ENCODE measurements at places on chromosomes 7 and 10. TPM values are rescaled to one million over a fixed set of nuclear protein-coding genes. Genes with fewer than 3 reads are reported as not detected.

Gene SPDYE1
- total RNA-seq = not detected

Gene PLAC9
- total RNA-seq = not detected

Gene SEMA3A
- total RNA-seq = 0.25 TPM

Gene WNT8B
- 0.14 TPM for total RNA-seq

Gene AGR2
- not detected for total RNA-seq

Gene DLX6
- not detected for total RNA-seq

Gene GPR141
- total RNA-seq = not detected

Gene C10orf62
- total RNA-seq = not detected

Gene MRPS33
- 70.0 TPM for total RNA-seq

Gene SEC23IP
- 87.4 TPM for total RNA-seq

Gene UCMA
- total RNA-seq = not detected

Gene GIMAP2
- 30.5 TPM for total RNA-seq

Gene CCNJ
- 8.3 TPM for total RNA-seq

Gene PTPN20
- total RNA-seq = 2.5 TPM

Gene LDB1
- total RNA-seq = 71.8 TPM

- DNase-seq = no peak
- H3K36me3 ChIP-seq = no peaks in the 10 kb centered on the region
- H3K4me1 ChIP-seq = no peaks in the 10 kb centered on the region
- H3K27ac ChIP-seq = no peak overlapping the region
- no peak overlapping the region for H3K4me3 ChIP-seq
Observed at GRCh38 chr10:121352231-121352855, 245.9 kb downstream of the FGFR2 start.

- DNase-seq = no peak
- H3K4me3 ChIP-seq = no peak overlapping the region
- peaks cover 5% of the 10 kb centered on the region for H3K27me3 ChIP-seq
Observed at GRCh38 chr10:78889536-78890063, 179.2 kb upstream of the ZMIZ1 start.

- H3K36me3 ChIP-seq = no peaks in the 10 kb centered on the region
- H3K27me3 ChIP-seq = peaks cover 2% of the 10 kb centered on the region
Observed at GRCh38 chr10:29841724-29842649, 207.2 kb upstream of the SVIL start.

GRCh38 chr10:29669149-29669548 lies 34.4 kb upstream of the SVIL start:
- no peak overlapping the region for H3K4me3 ChIP-seq
- no peaks in the 10 kb centered on the region for H3K27me3 ChIP-seq
- no peak for DNase-seq
- H3K36me3 ChIP-seq = peaks cover 7% of the 10 kb centered on the region
- H3K4me1 ChIP-seq = no peaks in the 10 kb centered on the region

- DNase-seq = no peak
- peaks cover 37% of the 10 kb centered on the region for H3K4me1 ChIP-seq
- peaks cover 14% of the 10 kb centered on the region for H3K36me3 ChIP-seq
- H3K27ac ChIP-seq = no peak overlapping the region
- peaks cover 39% of the 10 kb centered on the region for H3K27me3 ChIP-seq
- H3K4me3 ChIP-seq = no peak overlapping the region
Observed at GRCh38 chr10:92242380-92242779, 48.5 kb downstream of the CPEB3 start.

DNA sequence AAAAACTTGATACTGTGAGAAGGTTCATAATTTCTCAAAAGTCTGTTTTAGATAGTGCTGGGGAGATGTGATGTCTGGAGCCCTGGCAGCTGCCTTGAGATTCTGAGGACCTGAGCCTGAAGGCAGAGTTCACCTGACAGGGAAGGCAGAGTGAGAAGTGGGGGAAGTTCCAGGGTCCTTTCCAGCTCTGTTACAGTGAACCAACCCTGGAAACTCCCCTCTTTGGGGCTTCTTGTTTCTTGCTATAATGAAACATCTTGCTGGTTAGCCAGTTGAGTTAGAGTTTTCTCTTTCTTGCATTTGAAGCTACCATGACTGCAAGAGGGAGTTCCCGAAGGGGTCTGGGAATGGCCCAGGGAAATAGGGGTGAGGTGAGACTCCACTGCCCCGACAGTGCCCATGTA lies 158.9 kb upstream of the TNRC18 start:
- no peaks in the 10 kb centered on the region for H3K36me3 ChIP-seq
- H3K4me3 ChIP-seq = no peak overlapping the region
- no peak for DNase-seq
- peaks cover 32% of the 10 kb centered on the region for H3K27me3 ChIP-seq

- H3K4me1 ChIP-seq = no peaks in the 10 kb centered on the region
- H3K27me3 ChIP-seq = no peaks in the 10 kb centered on the region
- no peaks in the 10 kb centered on the region for H3K36me3 ChIP-seq
- H3K27ac ChIP-seq = no peak overlapping the region
Observed at GRCh38 chr7:47066976-47067614, 514.8 kb downstream of the TNS3 start.

- H3K27ac ChIP-seq = no peak overlapping the region
- peaks cover 6% of the 10 kb centered on the region for H3K4me1 ChIP-seq
- DNase-seq = no peak
- peaks cover 6% of the 10 kb centered on the region for H3K27me3 ChIP-seq
- H3K4me3 ChIP-seq = no peak overlapping the region
Observed at GRCh38 chr10:78255796-78256638, 222.4 kb downstream of the RPS24 start.

- no peak for DNase-seq
- H3K36me3 ChIP-seq = no peaks in the 10 kb centered on the region
- H3K27me3 ChIP-seq = no peaks in the 10 kb centered on the region
- H3K4me1 ChIP-seq = no peaks in the 10 kb centered on the region
Observed at GRCh38 chr10:77359950-77360520, 277.6 kb downstream of the KCNMA1 start.

DNA sequence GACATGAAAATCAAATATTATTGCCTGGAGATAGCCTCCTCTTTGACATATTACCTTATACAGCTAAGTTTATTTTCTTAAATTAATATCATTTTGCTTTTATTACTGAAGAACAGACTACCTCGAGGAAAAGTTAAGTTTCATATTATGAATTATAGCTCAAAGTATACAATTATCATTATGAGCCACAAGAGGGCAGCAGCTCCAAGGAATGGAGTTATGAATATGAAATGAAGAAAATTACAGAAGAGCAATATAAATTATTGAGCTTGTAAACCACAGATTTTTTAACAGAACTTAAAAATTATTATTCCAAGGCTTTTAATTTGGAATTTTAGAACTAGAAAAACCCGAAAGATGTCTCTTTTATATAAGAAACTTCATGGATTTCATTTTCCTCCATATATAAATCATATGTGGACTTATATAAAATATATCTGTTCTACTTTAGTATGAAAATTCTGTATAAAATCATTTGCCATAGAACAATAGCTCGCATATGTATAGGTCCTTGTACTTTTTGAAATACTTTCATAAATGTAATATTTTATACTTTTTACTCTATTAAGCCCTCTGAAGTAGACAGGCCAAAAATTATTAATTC lies 40.1 kb downstream of the IQUB start:
- H3K36me3 ChIP-seq = no peaks in the 10 kb centered on the region
- H3K27me3 ChIP-seq = peaks cover 1% of the 10 kb centered on the region
- no peak overlapping the region for H3K27ac ChIP-seq
- no peaks in the 10 kb centered on the region for H3K4me1 ChIP-seq

- DNase-seq = no peak
- H3K4me1 ChIP-seq = peaks cover 12% of the 10 kb centered on the region
- H3K27me3 ChIP-seq = no peaks in the 10 kb centered on the region
- H3K4me3 ChIP-seq = no peak overlapping the region
Observed at GRCh38 chr7:1564603-1565022, 5.2 kb downstream of the PSMG3 start.

DNA sequence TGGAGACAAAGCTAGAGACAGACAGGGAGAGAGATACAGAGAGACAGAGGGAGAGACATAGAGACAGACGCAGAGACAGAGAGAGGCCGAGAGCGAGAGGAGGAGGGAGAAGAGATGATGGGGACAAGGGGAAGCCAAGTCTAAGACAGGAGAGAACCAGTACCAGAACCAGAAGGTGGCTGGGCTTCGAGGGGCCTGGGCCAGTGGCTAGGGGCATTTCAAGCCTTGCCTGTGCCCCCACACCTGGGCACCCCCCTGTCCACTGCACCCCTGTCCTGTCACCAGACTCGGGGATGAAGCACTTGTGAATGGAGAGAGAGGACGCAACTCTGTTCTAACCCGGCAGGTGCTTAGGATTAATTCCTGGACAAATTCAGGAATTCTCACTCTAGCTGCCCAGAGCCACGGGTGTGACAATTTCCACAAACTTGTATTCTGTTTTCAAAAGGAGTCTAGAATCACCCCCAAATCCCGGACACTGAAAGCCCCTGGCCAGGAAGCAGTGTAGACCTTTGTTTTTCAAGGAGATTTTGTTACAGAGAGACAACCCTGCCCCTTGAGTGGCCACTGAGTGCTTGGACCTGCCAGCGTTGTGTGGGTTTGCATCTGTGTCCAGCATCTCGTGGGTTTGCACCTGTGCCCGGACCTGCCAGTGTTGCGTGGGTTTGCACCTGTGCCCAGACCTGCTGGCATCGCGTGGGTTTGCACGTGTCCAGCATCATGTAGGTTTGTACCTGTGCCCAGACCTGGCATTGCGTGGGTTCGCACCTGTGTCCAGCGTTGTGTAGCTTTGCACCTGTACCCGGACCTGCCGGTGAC lies 157.3 kb downstream of the WDR37 start:
- H3K36me3 ChIP-seq = no peaks in the 10 kb centered on the region
- no peaks in the 10 kb centered on the region for H3K4me1 ChIP-seq
- DNase-seq = no peak

DNA sequence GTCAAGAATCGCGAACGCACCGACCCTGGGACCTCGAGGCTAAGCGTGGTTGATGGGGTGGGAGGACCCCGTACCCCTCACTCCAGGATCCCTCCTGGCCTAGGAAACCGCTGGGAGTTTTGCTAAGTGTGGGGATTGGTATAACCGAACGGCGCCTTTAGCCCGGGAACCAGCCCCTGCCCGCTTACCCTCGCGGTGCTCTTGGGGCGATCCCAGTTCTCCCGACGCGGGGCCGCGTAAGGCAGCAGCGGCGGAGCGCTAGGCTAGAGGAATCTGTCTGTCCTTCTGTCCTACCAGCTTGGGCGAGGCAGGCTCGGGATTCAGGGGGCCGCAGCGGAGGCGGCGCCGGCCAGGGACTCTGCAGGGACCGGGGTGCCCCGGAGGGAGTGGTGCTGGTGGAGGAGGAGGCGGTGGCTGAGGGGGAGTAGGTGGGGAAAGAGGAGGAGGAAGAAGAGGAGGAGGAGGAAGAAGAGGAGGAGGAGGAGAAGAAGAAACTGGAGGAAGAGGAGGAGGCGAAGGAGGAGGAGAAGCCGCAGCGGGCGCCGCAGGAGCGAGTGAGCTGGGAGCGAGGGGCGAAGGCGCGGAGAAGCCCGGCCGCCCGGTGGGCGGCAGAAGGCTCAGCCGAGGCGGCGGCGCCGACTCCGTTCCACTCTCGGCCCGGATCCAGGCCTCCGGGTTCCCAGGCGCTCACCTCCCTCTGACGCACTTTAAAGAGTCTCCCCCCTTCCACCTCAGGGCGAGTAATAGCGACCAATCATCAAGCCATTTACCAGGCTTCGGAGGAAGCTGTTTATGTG lies 439 bp upstream of the EMX2 start:
- no peaks in the 10 kb centered on the region for H3K36me3 ChIP-seq
- no peak for DNase-seq
- peaks cover 2% of the 10 kb centered on the region for H3K4me1 ChIP-seq
- H3K27me3 ChIP-seq = peaks cover 74% of the 10 kb centered on the region
- H3K27ac ChIP-seq = no peak overlapping the region

- peaks cover 3% of the 10 kb centered on the region for H3K27me3 ChIP-seq
- H3K4me1 ChIP-seq = peaks cover 21% of the 10 kb centered on the region
- no peak for DNase-seq
- no peak overlapping the region for H3K27ac ChIP-seq
- H3K36me3 ChIP-seq = no peaks in the 10 kb centered on the region
- no peak overlapping the region for H3K4me3 ChIP-seq
Observed at GRCh38 chr7:130273933-130274255, 7.2 kb downstream of the CPA2 start.

DNA sequence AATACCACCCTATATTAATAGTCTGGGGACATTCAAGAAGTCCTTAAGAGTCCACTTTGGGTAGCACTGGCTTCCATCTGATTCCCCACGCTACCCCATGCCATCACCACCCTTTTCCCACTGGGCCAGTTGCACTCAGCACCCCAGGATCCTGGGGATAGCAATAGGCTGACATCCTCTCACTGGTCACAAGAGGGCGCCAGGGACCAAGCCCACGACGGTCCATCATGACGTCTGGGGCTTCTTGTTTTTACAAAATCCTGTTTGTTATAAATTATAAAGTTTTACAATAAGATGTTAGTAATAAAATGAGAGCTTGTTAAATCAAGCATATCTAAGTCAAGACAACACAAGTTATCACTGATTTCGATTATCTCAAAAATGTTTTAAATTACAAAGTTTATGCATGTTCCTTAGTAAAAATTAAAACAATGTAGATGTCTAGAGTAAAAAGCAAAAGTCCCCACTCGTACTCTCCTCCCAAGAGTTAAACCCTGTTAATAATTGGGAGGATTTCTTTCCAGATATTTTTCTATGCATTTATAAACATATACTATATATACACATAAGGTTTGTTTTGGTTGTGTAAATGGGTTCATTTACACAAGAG lies 15.4 kb downstream of the GPNMB start:
- no peaks in the 10 kb centered on the region for H3K4me1 ChIP-seq
- DNase-seq = peak; percentile 46
- no peak overlapping the region for H3K27ac ChIP-seq
- H3K27me3 ChIP-seq = peaks cover 19% of the 10 kb centered on the region
- H3K36me3 ChIP-seq = no peaks in the 10 kb centered on the region

- H3K27me3 ChIP-seq = no peaks in the 10 kb centered on the region
- peaks cover 5% of the 10 kb centered on the region for H3K4me1 ChIP-seq
- no peak for DNase-seq
- no peak overlapping the region for H3K27ac ChIP-seq
Observed at GRCh38 chr10:129497013-129497412, 30.0 kb downstream of the MGMT start.

DNA sequence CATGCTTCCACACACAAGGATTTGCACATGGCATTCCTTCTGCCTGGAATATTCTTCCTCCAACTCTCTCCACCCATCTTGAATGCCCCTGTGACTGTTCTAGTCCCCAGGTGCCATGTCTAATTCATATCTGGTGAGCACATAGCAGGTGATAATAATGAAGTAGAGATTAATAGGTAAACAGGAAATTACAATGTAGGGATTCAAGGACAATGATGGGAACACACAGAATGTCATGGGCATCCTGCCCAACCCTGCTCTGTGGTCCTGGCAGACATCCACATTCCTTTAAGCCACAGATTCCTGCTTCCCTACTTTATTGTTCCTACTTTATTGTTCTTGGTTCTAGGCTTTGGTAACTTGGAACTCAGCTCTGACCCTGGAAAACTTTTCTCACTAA lies 115.8 kb downstream of the THSD7A start:
- no peaks in the 10 kb centered on the region for H3K27me3 ChIP-seq
- H3K4me3 ChIP-seq = no peak overlapping the region
- no peaks in the 10 kb centered on the region for H3K36me3 ChIP-seq
- H3K27ac ChIP-seq = no peak overlapping the region
- DNase-seq = no peak
- H3K4me1 ChIP-seq = no peaks in the 10 kb centered on the region

GRCh38 chr7:67470256-67470751 lies 473.7 kb downstream of the TYW1 start:
- H3K27ac ChIP-seq = no peak overlapping the region
- H3K27me3 ChIP-seq = no peaks in the 10 kb centered on the region
- no peak for DNase-seq
- H3K4me3 ChIP-seq = no peak overlapping the region

- DNase-seq = no peak
- H3K36me3 ChIP-seq = peaks cover 61% of the 10 kb centered on the region
- peak overlapping the region; percentile 98 for H3K4me3 ChIP-seq
- H3K27ac ChIP-seq = peak overlapping the region; percentile 100
- no peaks in the 10 kb centered on the region for H3K27me3 ChIP-seq
Observed at GRCh38 chr7:104984585-104985258, 29.3 kb upstream of the KMT2E start.

GRCh38 chr10:14543904-14544210 lies 213.1 kb upstream of the FRMD4A start:
- H3K27me3 ChIP-seq = no peaks in the 10 kb centered on the region
- DNase-seq = no peak
- peaks cover 65% of the 10 kb centered on the region for H3K36me3 ChIP-seq
- H3K4me3 ChIP-seq = peak overlapping the region; percentile 45
